ENCODE measurements at places on chromosomes 5 and 9.

- no peak for DNase-seq
Observed at GRCh38 chr5:103373597-103374472, 115.3 kb downstream of the MACIR start.

GRCh38 chr5:166909926-166910325 is 1381.5 kb upstream of the WWC1 start:
- DNase-seq: no peak

GRCh38 chr5:169695919-169696490 is 58.9 kb downstream of the DOCK2 start:
- DNase-seq: no peak

DNA sequence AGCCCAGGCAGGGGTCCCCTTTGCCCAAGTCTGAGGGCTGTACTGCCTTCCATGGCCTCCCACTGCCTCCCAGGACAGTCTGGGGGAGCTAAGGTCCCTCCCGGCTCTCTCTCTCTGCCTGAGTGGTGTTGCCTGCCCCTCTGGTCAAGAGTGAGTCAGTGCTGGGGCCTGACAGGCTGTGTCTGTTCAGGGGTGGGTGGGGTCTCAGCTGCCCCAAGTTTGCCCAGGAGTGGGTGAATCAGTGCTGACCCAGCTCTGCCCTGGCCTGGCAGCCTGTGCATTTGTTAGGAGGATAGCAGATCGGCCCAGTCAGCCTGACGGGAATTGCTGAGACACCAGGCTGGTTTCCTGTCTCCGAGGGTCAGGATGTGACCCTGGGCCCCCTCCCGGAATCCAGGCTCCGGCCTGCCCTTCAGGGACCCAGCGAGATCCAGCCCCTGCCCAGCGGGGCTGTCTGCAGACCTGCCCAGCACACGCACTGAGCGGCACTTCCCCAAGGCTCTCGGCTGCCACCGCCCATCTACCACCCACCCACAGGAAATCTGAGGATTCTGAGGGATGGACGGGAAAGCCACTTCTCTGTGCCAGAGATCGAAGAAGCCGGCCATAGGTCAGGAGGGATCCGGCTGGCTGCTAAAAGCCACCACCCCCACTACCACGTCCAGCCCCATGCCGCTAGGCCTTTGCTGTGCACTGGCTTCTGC is 15.9 kb downstream of the ENG start:
- DNase-seq: no peak

DNA sequence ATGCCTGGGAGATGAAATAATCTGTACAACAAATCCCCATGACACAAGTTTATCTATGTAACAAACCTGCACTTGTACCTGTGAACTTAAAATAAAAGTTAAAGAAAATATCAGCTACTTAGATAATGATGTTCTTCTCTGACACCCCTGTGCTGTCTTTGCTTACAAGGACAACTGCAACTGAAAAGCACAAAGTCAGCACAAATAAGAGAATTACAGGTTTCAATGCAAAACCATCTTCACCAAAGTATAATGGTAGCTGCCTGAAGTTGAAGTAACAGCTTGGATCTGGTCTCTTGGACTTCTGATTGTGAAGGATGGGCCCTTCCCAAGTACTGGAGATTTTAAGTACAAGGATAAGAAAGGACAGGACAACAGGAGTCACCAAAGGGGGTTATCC is 45.6 kb upstream of the PPP2R2B start:
- no peak for DNase-seq

GRCh38 chr9:126491568-126491879 is 122.2 kb upstream of the LMX1B start:
- DNase-seq: no peak

DNA sequence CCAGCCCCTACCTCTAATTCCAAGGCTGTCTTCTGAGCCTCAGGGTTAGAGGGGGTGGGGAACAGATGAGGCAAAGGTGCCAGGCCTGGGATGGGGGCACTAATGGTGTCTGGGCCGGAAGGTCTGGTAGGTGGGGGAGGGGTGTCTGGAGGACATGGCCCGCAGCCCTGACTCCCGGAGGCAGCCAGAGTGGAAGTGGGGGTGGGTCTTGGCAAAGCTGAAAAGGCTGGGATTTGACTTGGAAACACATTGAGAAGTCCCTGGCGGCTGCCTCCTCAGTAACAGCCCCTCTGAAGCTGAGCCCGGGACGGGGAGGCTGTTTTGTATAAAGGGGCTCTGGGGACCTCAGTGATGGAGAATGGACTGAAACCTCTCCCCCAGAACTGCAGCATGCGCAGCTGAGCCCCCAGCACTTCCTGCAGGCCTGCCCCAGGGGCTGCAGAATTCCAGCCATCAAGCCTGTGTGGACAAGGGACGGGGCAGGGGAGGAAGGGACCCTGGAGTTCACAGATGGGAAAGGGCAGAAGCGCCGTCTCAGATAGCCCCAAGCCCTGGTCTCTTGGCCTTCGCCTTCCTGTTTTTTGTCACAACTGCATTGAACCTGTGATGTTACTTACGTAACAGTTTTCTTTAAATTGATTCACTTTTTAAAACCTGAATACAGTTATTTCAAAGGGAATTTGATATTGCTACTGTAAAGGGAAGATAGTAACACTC is 49.3 kb upstream of the SYNPO start:
- no peak for DNase-seq

DNA sequence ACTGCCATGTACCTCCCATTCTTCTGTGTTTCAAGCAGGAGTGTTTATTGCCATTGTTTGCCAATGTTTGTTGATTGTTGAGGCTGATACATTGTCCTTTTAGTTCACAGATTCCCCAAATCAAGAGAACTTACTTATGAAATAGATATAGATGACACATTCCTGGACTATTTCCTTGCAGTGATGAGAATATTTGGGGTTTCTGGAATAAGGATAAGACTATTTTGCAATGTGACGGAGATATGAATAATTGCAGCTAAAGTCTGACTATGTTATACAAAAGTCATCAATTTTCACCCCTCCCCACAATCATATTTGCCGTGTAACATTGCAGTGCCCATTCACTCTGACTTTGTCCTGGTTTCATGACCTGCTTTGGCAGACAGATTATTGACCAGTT is 460.8 kb downstream of the CDH10 start:
- no peak for DNase-seq

- no peak for DNase-seq
Observed at GRCh38 chr9:106887066-106887465, 24.1 kb downstream of the ZNF462 start.

GRCh38 chr5:95808686-95809413 is 13.7 kb downstream of the GLRX start:
- DNase-seq: no peak

DNA sequence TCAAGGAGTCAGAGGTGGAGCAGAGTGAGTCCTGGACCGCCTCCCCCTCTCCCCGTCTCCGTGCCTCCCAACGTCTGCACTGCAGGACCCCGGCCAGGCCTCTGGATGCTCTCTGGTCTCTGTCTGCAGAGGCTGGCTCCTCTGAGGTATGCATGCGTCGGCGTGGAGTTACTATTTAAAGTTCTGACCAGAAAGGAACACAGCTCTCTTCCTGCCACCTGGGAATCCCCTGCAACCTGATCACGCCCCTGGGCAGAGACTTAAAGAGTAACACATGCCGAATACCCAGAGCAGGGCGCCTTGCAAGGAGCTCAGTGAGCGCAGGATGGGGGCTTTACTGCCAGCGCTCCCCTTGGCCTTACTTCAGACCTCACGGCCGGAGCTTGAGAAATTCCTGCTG is 16.0 kb downstream of the ANXA6 start:
- DNase-seq: no peak

DNA sequence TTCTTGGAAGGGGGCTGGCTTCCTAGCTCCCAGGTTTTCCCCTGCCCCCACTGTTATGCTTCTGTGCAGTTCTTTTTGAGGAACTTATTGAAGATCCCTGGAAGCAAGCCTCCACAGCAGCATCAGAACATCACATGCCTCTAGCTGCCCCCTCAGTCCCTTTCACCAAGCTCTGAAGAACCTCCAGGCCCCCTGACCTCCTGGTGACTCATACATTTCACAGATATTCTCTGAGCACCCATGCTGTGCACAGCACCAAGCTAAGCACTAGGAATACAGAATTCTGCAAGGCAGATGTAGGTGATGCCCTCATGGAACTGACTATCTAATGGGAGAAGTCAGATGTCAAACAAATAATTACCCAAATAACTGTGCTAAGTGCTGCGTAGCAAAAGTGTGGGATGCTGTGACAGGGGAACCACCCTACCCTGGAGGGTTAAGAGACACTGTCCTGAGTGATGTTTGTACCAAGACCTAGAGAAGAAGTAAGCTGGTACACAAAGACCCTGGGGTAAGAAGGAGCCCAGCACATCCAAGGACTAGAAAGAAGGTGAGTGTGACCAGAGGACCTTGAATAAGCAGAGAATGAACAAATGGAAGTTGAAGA is 213.7 kb upstream of the NR4A3 start:
- no peak for DNase-seq

DNA sequence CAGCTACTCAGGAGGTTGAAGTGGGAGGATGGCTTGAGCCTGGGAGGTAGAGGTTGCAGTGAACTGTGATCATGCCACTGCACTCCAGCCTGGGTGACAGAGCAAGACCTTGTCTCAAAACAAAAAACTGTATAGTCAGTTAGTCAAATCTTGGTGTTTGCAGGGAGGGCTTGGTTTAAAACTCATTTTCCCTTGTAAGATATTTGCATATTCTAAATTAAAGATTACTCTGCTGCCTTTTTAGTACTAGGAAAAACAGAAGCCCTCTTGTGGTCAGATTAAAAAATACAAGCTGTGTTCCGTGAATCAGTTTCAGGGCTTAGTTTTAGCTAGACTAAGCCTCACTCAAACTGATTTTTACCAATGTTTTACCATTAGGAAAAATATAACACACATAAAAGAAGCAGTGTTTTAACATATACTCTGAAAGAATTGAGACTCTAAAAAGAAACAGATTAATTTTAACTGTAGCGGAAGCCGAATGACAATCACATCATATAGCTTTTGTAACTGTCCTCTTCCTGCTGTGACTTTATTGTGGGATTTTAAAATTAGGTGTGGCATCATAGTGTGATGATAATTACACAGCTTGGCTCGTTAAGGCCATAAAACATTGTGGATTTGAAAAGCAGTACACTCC is 84.9 kb upstream of the BASP1 start:
- no peak for DNase-seq

- no peak for DNase-seq
Observed at GRCh38 chr5:79200573-79201183, 35.3 kb upstream of the JMY start.

GRCh38 chr5:7925961-7926695 is 57.2 kb downstream of the MTRR start:
- no peak for DNase-seq

GRCh38 chr5:6159832-6160430 is 218.4 kb downstream of the MED10 start:
- no peak for DNase-seq

GRCh38 chr5:136200761-136201160 is 7.8 kb upstream of the SMIM32 start:
- no peak for DNase-seq

- DNase-seq: no peak
Observed at GRCh38 chr9:95498641-95499040, 18.1 kb downstream of the PTCH1 start.

- DNase-seq: no peak
Observed at GRCh38 chr9:107703651-107704050, 214.1 kb upstream of the KLF4 start.

DNA sequence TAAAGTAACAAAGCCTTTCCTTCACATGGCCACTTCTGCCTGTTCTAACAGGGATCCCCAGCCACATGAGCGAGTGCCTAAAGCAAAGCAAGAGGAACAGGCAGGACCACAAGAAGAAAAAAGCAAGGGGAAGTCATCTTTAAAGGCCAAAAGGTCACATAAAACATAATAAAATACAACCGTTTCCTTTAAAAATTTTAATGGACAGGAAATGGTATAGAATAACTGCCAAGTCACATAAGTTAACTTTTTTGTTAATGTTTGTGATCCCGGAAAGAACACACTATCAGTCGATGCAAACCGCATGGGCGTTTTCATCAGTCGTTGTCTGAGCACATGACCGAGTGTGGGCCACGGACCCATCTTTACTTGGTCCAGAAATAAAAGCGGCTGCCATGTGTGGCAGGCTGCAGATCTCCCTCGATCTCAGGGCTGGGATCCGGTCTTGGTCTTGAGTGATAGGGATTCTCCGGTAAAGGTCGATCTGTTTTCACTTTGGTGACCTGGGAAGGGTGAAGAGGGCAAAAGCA is 15.6 kb downstream of the NDUFA8 start:
- DNase-seq: no peak

GRCh38 chr5:6721442-6721841 is 8.2 kb downstream of the TENT4A start:
- DNase-seq: no peak

- no peak for DNase-seq
Observed at GRCh38 chr5:42894057-42894456, 82.4 kb upstream of the SELENOP start.
